ENCODE measurements at places on chromosomes 2 and 18.

GRCh38 chr2:222656526-222657446, 894 bp upstream of the FARSB start:
- H3K36me3 ChIP-seq, result 0 out of 2 replicates have a peak, but pooled peaks cover 4% of the 10 kb centered on the region
- peaks cover 22% of the 10 kb centered on the region for H3K4me1 ChIP-seq
- H3K27me3 ChIP-seq, result no peaks in the 10 kb centered on the region
- H3K27ac ChIP-seq, result peak overlapping the region; percentile 99

DNA sequence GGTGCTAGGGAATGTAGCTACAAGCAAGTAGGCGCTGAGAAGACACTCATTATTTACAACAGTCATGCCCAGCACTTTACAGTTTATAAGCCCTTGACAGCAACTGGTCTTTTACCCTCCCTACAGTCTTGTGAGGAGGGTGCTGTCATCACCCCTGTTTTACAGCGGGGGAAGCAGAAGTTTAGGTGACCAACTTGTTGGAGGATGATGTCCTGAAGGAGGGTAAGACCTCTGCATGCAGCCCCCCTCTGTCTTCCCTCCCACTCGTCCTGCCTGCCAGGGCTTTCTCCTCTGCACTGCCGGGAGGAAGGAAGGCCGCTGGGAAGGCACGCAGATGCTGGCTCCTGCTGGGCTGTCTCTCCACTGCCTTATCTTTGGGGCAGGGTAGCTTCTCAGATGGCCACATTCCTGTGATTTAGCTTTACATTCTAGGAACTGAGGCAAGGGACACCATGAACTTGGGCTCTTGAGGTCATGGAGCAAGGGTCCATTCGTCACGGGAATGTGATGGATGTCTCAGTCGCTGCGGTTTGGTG, 972 bp downstream of the IL1R1 start:
- no peak overlapping the region for H3K27ac ChIP-seq
- H3K4me3 ChIP-seq, result peak overlapping the region; percentile 63
- peaks cover 41% of the 10 kb centered on the region for H3K27me3 ChIP-seq
- H3K36me3 ChIP-seq, result peaks cover 4% of the 10 kb centered on the region

GRCh38 chr2:55415300-55415699, 4.4 kb downstream of the CCDC88A start:
- peak overlapping the region; percentile 41 for H3K27ac ChIP-seq
- H3K27me3 ChIP-seq, result no peaks in the 10 kb centered on the region
- H3K4me3 ChIP-seq, result no peak overlapping the region
- no peak for DNase-seq

DNA sequence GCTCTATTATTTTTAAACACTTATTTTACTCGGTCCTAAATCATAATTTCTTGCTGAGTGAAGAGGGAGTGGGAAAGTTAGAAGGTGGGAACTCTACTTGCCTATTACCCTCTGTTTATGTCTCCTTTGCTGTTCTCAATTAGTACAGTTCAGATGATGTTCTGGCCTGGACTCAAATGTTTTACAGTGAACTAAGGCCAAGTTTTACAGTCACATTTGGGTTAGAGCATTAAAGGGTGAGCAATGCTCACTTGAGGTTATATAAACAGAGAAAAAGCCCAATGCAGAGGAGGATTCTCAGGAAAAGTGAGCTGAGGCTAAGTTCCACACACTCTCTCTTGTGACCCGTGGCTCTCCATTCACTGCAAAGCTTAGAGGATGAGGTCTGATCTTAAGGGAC, 52.4 kb downstream of the ITSN2 start:
- H3K36me3 ChIP-seq, result peaks cover 13% of the 10 kb centered on the region
- no peak for DNase-seq
- H3K27me3 ChIP-seq, result no peaks in the 10 kb centered on the region
- H3K27ac ChIP-seq, result no peak overlapping the region
- no peak overlapping the region for H3K4me3 ChIP-seq

DNA sequence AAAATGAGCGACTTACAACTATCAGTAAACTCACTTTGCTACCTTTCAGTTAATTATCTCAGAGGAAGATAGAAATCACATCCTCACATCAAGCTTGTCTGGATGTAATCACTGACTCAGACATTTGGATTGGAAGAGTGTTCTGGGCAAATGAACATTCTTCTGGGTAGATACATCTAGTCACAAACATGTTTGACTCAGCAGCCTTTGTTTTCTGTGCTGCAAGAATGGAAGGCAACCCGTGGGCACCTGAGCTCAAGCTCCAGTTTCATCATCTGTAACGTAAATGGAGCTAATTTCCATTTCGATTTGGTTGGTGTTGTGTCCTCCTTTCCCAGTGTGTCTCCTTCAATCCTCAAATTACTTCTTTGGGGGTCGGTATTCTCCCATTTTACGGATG, 58.5 kb downstream of the ACAA2 start:
- H3K36me3 ChIP-seq, result no peaks in the 10 kb centered on the region
- H3K27ac ChIP-seq, result no peak overlapping the region
- H3K4me3 ChIP-seq, result no peak overlapping the region
- H3K4me1 ChIP-seq, result peaks cover 47% of the 10 kb centered on the region
- no peaks in the 10 kb centered on the region for H3K27me3 ChIP-seq

DNA sequence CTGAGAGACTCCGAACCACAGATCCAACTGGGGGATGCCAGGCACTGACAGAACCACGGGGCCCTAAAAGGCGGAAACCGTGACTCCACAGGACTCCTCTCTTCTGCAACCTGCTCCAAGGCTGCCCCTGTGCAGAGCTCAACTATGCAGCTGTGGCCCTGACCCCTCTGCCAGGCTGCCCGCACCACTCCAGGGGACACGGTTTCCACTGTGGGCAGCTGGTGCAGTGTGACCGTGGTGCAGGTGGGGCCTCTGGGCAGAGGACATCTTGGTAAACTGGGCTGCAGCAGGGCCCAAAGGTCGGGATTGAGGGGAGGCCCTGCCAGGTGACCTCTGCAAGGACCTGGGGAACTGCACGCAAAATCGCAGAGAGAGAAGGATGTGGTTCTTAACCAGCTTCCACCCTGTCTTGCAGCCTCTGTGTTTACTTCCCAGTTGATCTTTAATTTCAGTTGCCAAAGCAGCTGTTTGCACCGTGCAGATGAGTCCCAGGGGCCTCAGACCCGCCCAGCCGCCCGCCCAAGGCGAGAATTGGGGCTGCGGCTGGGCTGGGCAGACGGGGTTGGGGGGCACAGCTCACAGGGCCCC, 104.6 kb upstream of the CTDP1 start:
- no peak overlapping the region for H3K4me3 ChIP-seq
- H3K36me3 ChIP-seq, result peaks cover 11% of the 10 kb centered on the region
- H3K27ac ChIP-seq, result no peak overlapping the region

DNA sequence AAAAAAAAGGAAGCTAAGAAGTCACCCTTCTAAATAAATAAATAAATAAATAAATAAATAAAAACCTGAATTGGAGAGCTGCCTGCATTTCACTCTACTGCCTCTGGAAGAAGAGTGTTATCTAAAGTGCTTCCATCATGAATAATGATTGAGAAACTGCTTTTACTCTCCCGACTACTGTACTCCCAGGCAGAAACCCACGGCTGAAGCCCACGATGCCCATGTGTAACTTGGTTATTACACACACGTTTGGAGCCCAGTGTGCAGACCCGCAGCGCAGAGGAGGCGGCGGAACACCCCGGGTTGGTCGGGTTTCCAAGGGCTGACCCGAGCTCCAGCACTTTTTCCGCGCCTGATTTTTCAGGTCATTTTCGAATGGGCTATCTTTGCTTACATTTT, 697 bp upstream of the SPATS2L start:
- peak overlapping the region; percentile 89 for H3K4me3 ChIP-seq
- peak; percentile 25 for DNase-seq
- peaks cover 58% of the 10 kb centered on the region for H3K4me1 ChIP-seq
- no peaks in the 10 kb centered on the region for H3K36me3 ChIP-seq

GRCh38 chr18:9870431-9871008, 15.3 kb upstream of the TXNDC2 start:
- peaks cover 5% of the 10 kb centered on the region for H3K27me3 ChIP-seq
- H3K36me3 ChIP-seq, result peaks cover 15% of the 10 kb centered on the region
- H3K27ac ChIP-seq, result no peak overlapping the region
- H3K4me1 ChIP-seq, result peaks cover 30% of the 10 kb centered on the region

DNA sequence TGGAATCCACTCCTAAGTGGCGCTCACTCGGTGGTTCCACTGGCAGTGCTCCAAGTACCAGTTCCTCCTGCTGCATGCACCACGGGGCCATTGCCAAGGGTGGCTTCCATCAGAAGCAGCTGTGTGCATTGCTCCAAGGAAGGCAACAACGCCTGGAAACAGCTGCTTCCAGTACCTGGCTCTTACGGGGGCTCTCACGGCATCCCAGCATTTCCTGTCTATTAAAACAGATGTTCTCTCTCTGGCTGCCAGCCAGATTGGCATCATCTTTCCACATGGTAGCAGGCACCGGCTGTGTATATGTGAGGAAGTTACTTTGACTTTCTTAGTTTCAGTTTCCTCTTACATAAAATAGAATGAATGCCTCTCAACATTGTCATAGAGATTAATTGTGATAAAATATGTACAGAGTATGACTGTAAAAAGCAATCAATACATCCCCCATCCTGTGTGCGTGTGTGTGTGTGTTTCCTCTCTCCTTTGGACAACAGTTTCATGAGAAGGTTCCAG, 84.9 kb downstream of the CMPK2 start:
- peaks cover 11% of the 10 kb centered on the region for H3K27me3 ChIP-seq
- no peak for DNase-seq
- no peak overlapping the region for H3K4me3 ChIP-seq
- peaks cover 76% of the 10 kb centered on the region for H3K36me3 ChIP-seq
- no peak overlapping the region for H3K27ac ChIP-seq

GRCh38 chr2:121333231-121333630, 48.2 kb upstream of the TFCP2L1 start:
- H3K36me3 ChIP-seq, result no peaks in the 10 kb centered on the region
- H3K4me3 ChIP-seq, result no peak overlapping the region
- H3K4me1 ChIP-seq, result peaks cover 22% of the 10 kb centered on the region
- no peak for DNase-seq
- H3K27me3 ChIP-seq, result no peaks in the 10 kb centered on the region

- no peaks in the 10 kb centered on the region for H3K27me3 ChIP-seq
- H3K4me1 ChIP-seq, result peaks cover 7% of the 10 kb centered on the region
- H3K4me3 ChIP-seq, result no peak overlapping the region
- H3K27ac ChIP-seq, result peak overlapping the region; percentile 48
These were observed 107.4 kb downstream of the PXDN start for GRCh38 chr2:1636791-1637415.

DNA sequence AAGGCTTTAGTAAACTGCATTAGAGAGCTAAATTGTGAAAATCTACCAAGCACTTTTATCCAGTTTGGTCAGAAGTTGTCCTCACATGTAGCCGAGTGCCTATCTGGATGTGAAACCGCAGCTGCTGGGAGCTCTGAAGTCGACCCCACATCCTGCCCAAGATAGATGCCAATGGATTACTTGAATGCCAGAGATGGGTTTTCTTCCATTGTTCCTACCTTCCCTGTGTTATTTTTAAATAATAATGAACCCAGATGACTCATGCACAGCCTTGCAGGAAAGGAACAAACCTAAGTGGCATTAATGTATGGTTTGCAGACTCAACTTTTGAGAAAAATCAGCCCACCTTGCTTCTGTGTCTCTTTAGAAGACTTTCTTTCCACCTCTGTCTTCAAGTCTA, 408.5 kb downstream of the FBXO15 start:
- peaks cover 29% of the 10 kb centered on the region for H3K4me1 ChIP-seq
- no peak overlapping the region for H3K27ac ChIP-seq
- DNase-seq, result no peak

DNA sequence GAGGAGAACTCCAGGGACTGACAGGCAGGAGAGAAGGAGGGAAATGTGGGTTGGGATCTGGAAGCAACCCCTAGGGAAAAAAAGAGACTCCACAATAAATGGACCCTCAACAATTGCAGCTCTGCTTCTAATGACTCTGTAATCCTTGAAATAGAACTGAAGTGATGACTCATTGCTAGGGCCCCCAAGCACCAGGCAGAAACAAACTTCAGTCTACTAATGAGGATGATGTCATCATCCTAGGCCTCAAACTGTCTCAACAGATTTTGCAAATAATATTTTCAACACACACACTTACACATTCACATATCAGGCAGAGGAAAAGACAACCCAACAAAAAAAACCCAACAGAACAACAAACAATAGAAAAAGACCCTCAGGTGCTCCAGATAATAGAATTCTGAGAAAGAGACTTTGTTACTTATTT, 143.3 kb downstream of the HDAC4 start:
- peaks cover 19% of the 10 kb centered on the region for H3K36me3 ChIP-seq
- H3K27ac ChIP-seq, result no peak overlapping the region
- H3K27me3 ChIP-seq, result no peaks in the 10 kb centered on the region
- no peak for DNase-seq
- H3K4me3 ChIP-seq, result no peak overlapping the region

GRCh38 chr2:46065152-46065551, 232.1 kb upstream of the EPAS1 start:
- no peaks in the 10 kb centered on the region for H3K27me3 ChIP-seq
- no peak overlapping the region for H3K4me3 ChIP-seq
- DNase-seq, result no peak
- no peaks in the 10 kb centered on the region for H3K36me3 ChIP-seq
- peaks cover 12% of the 10 kb centered on the region for H3K4me1 ChIP-seq

DNA sequence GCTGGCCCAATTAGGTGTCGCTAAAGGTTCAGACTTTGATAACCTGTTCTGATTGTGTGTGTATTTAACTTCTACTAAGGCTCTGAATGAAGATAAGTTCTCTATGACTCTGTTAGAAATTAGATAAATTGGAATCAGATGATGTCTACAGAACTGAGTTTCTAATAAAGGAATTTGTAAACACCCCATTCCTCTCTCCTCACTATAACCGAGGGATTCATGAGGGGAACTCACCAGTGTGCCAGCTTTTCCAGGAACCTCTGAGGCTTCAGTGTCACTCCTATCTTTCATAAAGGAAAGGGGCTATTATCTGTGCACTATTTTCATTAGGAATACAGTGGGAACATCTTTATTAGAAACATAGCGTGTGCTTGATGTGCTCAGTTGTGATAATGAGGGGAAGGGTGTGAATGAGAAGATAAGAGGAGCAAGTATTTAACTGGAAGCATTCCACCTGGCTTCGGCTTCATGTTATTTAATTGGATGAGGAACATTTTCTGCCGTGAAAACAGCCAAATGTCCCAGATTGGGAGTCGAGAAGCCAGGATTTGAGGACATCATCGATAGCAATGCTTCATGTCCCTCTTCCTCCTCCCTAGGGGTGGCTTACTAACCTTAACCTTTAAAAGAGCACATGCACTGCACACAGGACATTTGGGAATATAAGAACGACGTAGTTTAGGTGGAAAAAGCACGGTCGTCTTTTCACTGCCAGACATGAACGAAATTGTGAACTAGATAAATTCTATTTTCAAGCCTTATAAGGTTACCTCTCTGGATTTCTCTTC, 84.8 kb upstream of the TCF4 start:
- no peaks in the 10 kb centered on the region for H3K27me3 ChIP-seq
- peaks cover 5% of the 10 kb centered on the region for H3K4me1 ChIP-seq
- H3K4me3 ChIP-seq, result no peak overlapping the region
- H3K27ac ChIP-seq, result no peak overlapping the region
- DNase-seq, result no peak
- H3K36me3 ChIP-seq, result peaks cover 10% of the 10 kb centered on the region

DNA sequence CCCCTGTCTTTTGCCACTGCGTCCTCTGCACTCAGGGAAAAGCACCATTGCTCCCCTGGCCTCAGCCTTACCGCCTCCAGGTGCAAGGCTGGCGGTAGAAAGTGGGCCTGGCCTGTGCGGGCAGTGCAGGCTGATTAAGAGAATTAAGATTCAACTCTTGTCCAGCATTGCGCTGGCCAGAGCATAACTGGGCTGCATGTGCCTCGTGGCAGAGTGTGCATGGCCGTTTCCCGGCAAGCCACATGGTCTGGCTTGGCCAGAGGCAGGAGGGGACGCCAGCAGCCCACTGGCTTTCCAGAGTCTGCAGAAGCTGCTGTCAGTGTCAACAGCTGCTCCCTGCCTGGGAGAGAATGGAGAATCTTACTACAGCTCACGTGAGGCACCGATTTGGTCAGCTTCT, 12.3 kb downstream of the NTSR2 start:
- no peak overlapping the region for H3K4me3 ChIP-seq
- H3K36me3 ChIP-seq, result peaks cover 6% of the 10 kb centered on the region
- H3K4me1 ChIP-seq, result no peaks in the 10 kb centered on the region
- H3K27ac ChIP-seq, result no peak overlapping the region
- DNase-seq, result no peak
- peaks cover 4% of the 10 kb centered on the region for H3K27me3 ChIP-seq

Measured in WTC11 (cell line).